Temporal lobe (tissue), 4 donors: ENCODE measurements at places on chromosomes 16 and 17. TPM values are rescaled to one million over a fixed set of nuclear protein-coding genes. Genes with fewer than 3 reads are reported as not detected.

The SPAG9 gene
- 213 TPM for total RNA-seq

The SYCE1L gene
- total RNA-seq: 0.25 TPM

The SNX20 gene
- not detected for total RNA-seq

The CACNG4 gene
- total RNA-seq: 44.0 TPM

The INPP5K gene
- total RNA-seq: 54.8 TPM
